ENCODE measurements at places on chromosomes 6 and 20. TPM values are rescaled to one million over a fixed set of nuclear protein-coding genes. Genes with fewer than 3 reads are reported as not detected.

Gene RNF217
- 1.0 TPM for total RNA-seq

Gene INSM1
- not detected for total RNA-seq

Gene PNPLA1
- not detected for total RNA-seq

DNA sequence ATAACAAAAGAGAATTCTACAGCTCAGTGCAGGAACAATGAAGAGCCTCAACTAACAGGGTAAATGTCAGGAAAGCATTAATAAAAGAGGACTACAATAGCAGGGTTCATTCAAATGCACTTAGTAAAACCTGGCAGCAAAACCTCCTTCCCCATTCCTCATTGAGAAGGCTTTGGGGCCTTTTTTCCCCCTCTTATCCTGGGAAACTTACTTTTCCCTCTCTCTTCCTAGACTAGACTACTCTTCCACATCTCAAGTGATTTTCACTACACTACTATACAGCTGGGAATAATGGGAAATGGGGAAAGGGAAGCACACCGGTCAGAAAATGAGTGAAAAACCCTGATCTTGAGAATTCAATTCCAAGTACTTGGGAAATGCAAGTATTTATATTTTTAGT, 10.1 kb downstream of the ROMO1 start:
- peaks cover 39% of the 10 kb centered on the region for H3K4me1 ChIP-seq
- no peaks in the 10 kb centered on the region for H3K27me3 ChIP-seq
- H3K36me3 ChIP-seq = peaks cover 38% of the 10 kb centered on the region
- H3K27ac ChIP-seq = peak overlapping the region; percentile 0

Gene LIME1
- 144 TPM for total RNA-seq

DNA sequence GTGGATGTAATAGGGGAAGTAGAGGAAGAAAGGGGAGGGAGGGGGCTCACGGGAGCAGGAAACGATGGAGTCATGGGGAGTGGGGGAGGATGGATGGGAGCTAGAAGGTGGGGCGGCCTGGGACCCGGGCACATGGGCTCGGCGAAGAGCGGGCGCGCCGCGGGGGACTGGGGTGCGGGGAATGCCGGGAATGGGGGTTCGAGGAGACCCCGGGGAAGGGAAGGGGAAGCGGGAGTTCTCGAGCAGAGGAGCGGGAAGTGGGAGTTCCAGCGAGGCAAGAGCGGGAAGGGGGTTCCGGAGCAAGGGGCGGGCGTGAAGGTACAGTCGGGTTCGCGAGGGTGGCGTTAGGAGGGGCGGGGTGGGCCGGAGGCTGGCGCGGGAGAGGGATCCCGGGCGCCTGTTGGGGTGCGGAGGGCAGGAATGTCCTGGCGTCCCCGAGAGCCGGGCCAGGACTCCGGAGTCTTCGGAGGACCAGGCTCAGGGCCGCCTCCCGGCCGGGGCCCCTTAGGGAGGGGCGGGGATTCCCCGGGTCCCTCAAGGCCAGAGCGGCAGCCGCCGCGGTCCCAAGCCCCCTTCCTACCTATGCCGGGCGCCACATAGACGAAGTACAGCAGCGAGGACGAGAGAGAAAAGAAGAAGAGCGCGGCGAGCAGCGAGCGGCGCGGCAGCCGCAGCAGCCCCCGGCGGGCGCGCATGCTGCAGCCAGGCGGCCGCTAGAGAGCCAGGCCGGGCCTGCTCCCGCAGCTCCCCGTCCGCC, 504 bp downstream of the B4GALT5 start:
- H3K36me3 ChIP-seq = peaks cover 3% of the 10 kb centered on the region
- H3K27me3 ChIP-seq = peaks cover 2% of the 10 kb centered on the region
- peaks cover 30% of the 10 kb centered on the region for H3K4me1 ChIP-seq
- peak overlapping the region; percentile 80 for H3K27ac ChIP-seq
- DNase-seq = peak; percentile 33
- peak overlapping the region; percentile 93 for H3K4me3 ChIP-seq
